Aorta (tissue), 5 donors: ENCODE measurements at places on chromosomes 3 and 15. TPM values are rescaled to one million over a fixed set of nuclear protein-coding genes. Genes with fewer than 3 reads are reported as not detected.

The ROBO1 gene
- total RNA-seq: 28.2 TPM

The OR4F6 gene
- total RNA-seq: not detected

The PYGO1 gene
- 13.9 TPM for total RNA-seq

The GHSR gene
- total RNA-seq: not detected

The ERC2 gene
- total RNA-seq: 0.27 TPM

The SPINK8 gene
- total RNA-seq: not detected

The LDHAL6B gene
- total RNA-seq: not detected

The CHRM5 gene
- not detected for total RNA-seq

DNA sequence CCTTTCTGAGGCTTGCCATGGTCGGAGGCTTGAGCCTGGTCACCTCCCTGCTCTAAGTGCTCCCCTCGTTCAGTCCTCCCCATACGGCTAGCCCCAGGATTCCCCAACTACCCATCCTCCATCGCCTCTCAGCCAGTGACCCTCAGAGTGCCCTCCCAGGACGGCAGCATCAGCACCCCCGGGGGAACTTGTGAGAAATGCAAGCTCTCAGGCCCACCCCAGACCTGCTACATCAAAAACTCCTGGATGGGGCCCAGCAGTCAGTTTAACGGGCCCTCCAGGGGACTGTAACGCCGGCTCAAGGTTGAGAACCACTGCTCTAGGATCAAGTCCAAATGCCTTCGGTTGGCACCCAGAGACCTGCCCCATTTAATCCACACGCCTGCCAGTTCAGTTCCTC is 6.9 kb downstream of the ADAMTS17 start:
- H3K36me3 ChIP-seq: no peaks in the 10 kb centered on the region
- no peak overlapping the region for H3K4me3 ChIP-seq
- no peaks in the 10 kb centered on the region for H3K27me3 ChIP-seq

DNA sequence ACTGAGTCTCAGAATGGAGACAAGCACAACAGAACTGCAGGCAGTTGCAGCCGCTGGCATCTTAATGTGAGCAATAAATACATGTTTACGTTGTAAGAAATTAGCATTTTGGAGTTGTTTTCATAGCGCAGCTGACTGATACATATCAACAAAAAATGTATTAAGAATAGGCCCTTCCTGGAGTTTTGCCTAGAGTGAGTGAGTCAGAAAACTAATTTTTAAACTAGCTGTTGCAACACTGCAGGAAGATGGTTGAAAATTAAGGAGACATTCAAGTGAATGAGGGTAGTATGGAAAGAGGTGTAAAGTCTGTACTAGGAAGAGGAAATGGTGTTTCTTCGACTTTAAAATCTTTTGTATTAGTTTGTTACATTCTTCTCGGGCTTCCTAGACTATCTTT is 39.6 kb upstream of the TIMP4 start:
- no peak for DNase-seq
- no peak overlapping the region for H3K4me3 ChIP-seq
- no peak overlapping the region for H3K27ac ChIP-seq

DNA sequence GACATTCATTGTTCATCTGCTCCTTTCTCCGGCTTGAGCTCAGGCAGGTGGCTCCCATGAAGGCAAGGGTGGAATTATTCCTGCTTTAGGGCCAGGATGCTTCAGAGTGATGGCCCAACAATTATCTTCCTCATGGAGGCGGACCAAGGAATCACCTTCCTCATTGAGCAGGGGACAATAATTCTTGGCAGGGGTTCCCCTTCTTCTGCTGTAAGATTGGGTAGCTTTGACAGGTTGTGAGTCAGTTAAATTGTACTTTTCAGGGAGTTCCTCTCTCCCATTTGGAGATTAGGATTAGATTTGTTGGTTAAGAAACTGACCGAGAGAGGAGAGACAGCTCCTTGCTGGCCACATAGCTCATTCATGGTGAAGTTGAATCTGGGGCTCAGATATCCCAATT is 31.4 kb upstream of the CD47 start:
- H3K27me3 ChIP-seq: no peaks in the 10 kb centered on the region
- DNase-seq: no peak
- H3K4me1 ChIP-seq: no peaks in the 10 kb centered on the region
- no peaks in the 10 kb centered on the region for H3K36me3 ChIP-seq

GRCh38 chr15:43404130-43404529 is 33.2 kb downstream of the TUBGCP4 start:
- H3K36me3 ChIP-seq: peaks cover 5% of the 10 kb centered on the region
- no peaks in the 10 kb centered on the region for H3K4me1 ChIP-seq
- H3K4me3 ChIP-seq: no peak overlapping the region
- no peaks in the 10 kb centered on the region for H3K27me3 ChIP-seq

GRCh38 chr3:128152419-128153155 is 694 bp upstream of the EEFSEC start:
- H3K4me1 ChIP-seq: no peaks in the 10 kb centered on the region
- no peak overlapping the region for H3K27ac ChIP-seq
- H3K27me3 ChIP-seq: no peaks in the 10 kb centered on the region
- no peak overlapping the region for H3K4me3 ChIP-seq
- H3K36me3 ChIP-seq: no peaks in the 10 kb centered on the region
- no peak for DNase-seq

- DNase-seq: no peak
- H3K36me3 ChIP-seq: peaks cover 4% of the 10 kb centered on the region
- H3K27me3 ChIP-seq: no peaks in the 10 kb centered on the region
- peaks cover 6% of the 10 kb centered on the region for H3K4me1 ChIP-seq
- H3K4me3 ChIP-seq: no peak overlapping the region
- peak overlapping the region; percentile 95 for H3K27ac ChIP-seq
Observed at GRCh38 chr15:68353421-68354135, 76.0 kb downstream of the FEM1B start.

- H3K4me3 ChIP-seq: no peak overlapping the region
- H3K27ac ChIP-seq: no peak overlapping the region
- H3K27me3 ChIP-seq: no peaks in the 10 kb centered on the region
Observed at GRCh38 chr3:134095005-134095404, 65.3 kb upstream of the SLCO2A1 start.

GRCh38 chr15:99253381-99254090 is 2.3 kb downstream of the LRRC28 start:
- no peak for DNase-seq
- no peaks in the 10 kb centered on the region for H3K4me1 ChIP-seq
- H3K4me3 ChIP-seq: no peak overlapping the region
- H3K36me3 ChIP-seq: no peaks in the 10 kb centered on the region
- H3K27me3 ChIP-seq: no peaks in the 10 kb centered on the region

DNA sequence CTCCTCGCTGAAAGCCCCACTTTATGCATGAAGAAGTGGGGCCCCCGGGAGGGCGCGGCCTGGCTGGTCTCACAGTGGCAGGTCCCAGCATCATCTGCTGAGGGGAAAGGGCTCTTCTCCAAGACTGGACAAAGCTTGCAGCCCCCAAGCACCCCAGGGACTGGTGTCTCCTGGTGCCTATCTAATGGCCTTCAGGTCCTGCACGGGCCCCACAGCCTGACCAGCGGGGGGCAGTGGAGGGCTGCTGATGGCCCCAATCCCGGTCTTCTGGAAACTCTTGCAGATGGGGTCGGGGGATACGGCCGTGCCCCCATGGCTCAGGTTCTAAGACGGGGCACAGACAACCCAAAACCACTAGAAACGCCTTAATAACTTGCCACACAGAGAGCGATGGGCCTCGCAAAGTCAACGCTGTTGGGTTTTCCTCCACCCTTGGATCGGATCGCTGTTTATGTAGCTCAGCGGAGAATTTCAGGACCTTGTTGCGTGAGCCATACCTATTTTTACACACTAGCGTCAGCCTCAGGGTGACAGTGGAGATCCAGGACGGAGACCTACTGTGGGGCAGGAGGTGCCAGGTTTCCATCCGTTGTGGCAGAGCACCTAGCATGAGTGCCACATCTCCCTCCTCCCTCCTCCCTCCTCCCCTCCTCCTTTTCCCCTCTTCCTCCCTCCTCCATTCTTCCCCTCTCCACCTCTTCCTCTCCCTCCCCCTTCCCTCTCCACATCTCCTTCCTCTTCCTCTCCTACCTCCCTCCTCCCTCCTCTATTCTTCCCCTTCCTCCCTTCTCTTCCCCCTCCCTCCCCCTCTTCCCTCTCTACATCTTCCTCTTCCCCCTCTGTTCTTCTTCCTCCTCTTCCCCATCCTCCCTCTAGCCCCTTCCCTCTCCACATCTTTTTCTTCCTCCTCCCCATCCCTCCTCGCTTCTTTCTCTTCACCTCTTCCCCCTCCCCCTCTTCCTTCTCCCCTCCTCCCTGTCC is 79.3 kb upstream of the ALDH1L1 start:
- peak; percentile 87 for DNase-seq
- no peaks in the 10 kb centered on the region for H3K4me1 ChIP-seq
- H3K27me3 ChIP-seq: no peaks in the 10 kb centered on the region
- H3K36me3 ChIP-seq: no peaks in the 10 kb centered on the region

- no peaks in the 10 kb centered on the region for H3K4me1 ChIP-seq
- DNase-seq: no peak
- H3K4me3 ChIP-seq: no peak overlapping the region
- no peak overlapping the region for H3K27ac ChIP-seq
Observed at GRCh38 chr3:181660337-181660736, 51.4 kb upstream of the SOX2 start.

DNA sequence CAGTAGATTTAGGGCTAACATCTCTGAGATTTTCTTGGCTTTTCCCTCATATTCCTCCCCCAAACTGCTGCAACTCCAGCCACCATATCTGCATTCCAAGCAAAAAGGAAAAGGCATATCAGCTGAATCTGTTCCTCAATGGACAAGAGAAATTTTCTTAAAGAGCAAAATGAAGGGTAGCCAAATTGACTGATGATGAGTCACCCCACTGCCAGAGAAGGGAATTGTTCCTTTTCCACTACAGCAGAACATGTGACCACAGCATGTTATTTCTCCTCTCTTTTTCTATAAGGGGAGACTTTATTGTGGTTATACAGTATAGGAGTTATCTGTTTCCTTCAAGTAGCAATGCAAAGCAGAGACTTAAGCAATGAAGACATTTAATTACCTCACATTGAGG is 172.5 kb downstream of the MTHFS start:
- H3K27me3 ChIP-seq: no peaks in the 10 kb centered on the region
- no peaks in the 10 kb centered on the region for H3K36me3 ChIP-seq
- H3K27ac ChIP-seq: no peak overlapping the region
- no peak for DNase-seq
